ENCODE measurements at places on chromosomes 1 and 21.

DNA sequence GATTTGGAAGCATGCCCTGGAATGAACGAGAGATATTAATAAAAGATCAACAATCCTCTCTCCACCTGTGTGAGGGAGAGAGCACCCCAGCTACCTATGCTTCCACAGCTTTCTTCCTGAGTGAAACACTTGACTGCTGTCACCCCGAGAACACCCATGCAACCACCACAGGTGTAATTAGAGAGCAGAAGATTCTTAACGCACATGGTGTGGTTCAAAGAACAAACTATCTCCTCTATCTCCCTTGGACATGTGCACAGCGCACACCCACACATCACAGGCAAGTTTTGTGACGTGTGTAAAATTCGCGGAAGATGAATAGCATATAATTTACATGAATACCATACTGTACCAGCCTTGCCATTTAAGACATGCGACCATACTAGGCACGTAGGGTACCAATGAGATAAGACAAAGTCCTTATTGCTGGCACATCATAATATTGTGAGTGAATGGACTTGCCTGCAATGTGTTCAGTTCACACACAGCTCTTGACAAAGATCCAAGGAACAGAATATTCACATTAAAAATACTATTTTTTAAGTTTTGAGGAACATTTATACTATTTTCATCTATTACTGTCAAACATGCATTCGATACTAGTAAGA, 11.6 kb downstream of the ERRFI1 start:
- no peak for DNase-seq

GRCh38 chr1:174190691-174191199, 31.4 kb downstream of the RABGAP1L start:
- no peak for DNase-seq

- no peak for DNase-seq
Measured at GRCh38 chr21:42366292-42367010, at the start of gene TFF1. TSS of gene TFF1 (minus strand) at chr21:42366535. CDS start at chr21:42366495, 40 bp downstream.

GRCh38 chr1:169586395-169587255, at the start of gene F5:
TSS of gene F5 (minus strand) at chr1:169586481. CDS start at chr1:169586386, 95 bp downstream.
- DNase-seq: peak; percentile 53

- DNase-seq: peak; percentile 9
Measured at GRCh38 chr1:205210756-205211168, 740 bp downstream of the DSTYK start.

DNA sequence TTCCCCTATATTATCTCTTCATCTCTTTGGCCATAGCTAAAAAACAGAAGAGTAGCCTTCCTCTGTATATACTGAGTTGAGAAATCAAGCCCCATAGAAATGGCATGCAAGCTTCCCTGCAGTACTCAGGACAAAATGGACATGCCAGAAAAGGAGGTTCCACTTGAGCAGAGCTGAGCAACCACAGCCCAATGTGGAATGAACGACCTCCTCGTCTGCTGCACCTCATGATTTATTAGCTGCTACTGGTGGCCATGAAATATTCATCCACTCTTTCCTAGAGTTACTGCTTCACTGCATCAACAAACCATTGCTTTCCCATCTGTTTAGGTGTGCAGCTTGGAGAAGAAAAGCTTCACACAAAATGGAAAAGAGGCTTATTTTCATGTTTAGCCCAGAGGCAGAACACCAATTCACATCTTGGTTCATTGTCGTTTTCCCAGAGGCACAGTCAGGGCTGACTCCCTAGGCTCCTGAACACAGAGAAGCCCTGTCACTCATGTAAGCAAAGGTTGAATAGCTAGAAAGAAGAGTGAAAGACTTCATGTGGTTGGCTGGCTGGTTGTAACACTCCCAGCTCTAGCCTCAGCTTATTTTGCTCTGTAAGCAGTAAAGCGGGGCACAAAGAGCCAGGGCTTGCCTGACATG, 148.0 kb downstream of the TSEN15 start:
- DNase-seq: no peak

DNA sequence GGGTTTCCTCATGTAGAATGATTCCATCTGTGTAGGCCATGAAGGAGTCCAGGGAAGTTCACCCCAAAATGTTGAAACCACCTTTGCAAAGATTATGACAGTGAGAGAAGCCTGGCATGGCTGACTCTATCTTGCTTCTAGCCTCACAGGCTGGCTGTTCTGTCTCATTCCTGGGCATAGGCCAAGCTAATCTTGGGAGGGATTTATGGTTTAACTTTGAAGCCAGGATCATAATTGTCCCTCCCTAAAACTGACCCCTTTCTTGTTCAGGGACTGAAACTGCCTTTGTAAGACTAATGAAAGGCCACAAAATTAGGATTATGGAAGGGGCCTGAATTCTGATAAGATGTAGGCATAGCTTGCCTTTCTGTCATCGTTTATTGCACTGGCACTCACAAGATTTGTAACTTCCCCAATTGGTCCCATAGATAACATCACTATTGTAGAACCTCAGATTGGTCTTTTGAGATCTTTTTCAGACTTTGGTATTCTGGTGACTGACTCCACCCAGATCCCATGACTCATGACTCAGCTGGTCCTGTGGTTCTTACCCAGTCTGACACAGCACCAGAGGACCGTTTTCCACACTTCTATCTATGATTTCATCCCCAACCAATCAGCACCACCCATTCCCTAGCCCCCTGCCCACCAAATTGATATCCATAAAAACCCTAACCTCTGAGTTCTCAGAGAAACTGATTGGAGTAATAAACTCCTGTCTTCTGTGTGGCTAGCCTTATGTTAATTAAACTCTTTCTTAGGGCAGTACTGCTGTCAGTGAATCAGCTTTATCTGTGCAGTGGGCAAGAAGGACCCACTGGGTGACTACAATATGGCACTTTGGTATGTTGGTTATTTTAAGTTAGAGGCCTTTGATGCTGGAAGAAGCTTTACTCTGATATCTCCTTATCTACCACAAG, 13.6 kb upstream of the LAMTOR5 start:
- no peak for DNase-seq

All from NCI-H524 (cell line).